LHCN-M2 (cell line): ENCODE measurements at places on chromosomes 7 and 10.

GRCh38 chr10:116741391-116742351 is 695 bp downstream of the HSPA12A start:
- no peak for DNase-seq

- DNase-seq, result no peak
Measured at GRCh38 chr10:131695496-131696165, 205.2 kb upstream of the PPP2R2D start.

DNA sequence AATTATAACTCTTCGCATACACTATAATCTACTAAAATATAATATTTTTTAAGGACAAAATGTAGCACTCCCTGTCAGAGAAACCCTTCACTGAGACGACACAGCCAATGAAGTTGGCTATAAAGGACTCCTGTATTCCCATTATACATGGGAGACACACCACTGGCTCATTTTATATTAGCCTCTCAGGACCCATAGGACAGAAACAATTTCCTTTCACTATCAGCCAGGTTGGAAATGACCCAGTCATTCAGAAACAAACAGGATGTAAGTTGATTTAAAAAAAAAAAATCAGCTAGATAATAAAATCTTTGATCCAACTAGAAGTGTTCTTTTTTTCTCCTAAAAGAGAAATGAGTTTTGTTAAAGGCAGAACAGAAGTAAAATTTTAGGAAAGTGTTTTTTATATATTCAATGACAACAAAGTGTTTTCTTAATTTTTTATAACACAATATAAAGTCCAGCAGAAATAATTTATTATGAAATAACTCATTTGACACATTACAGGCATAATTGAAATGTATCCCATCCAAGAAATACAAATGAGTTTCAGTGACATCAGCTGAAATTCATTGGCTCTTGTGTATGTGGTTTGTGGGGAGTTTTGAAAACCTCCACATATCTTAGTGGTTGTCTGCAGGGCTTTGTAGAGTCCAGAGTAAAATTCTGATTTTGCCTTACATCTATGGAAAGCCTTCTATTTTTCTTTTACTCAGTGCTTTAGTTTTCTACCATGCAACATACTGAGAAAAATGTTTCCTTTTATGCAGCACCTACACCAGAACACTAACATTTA is 64.1 kb downstream of the CTTNBP2 start:
- DNase-seq, result peak; percentile 49

GRCh38 chr10:49599546-49599945 is 10.6 kb upstream of the SLC18A3 start:
- DNase-seq, result no peak

DNA sequence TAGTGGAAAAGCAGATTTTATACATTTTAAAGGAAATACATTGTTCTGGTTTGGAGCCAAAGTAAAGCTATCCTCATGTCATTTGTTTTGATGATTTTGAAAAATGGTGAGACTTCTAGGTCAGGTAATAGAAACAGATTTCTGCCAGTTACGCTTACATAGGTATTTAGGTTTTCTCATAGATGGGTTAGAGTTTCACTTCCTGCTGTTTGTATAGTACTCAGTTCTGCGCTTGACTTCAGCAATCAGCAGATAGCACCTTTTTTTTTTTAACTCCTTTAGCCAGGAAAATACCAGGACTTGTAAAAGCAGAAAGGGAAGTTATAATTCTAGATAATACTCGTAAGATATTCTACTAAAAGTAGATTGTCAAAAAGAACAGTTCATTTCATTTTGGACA is 209.8 kb upstream of the POM121L12 start:
- DNase-seq, result no peak

DNA sequence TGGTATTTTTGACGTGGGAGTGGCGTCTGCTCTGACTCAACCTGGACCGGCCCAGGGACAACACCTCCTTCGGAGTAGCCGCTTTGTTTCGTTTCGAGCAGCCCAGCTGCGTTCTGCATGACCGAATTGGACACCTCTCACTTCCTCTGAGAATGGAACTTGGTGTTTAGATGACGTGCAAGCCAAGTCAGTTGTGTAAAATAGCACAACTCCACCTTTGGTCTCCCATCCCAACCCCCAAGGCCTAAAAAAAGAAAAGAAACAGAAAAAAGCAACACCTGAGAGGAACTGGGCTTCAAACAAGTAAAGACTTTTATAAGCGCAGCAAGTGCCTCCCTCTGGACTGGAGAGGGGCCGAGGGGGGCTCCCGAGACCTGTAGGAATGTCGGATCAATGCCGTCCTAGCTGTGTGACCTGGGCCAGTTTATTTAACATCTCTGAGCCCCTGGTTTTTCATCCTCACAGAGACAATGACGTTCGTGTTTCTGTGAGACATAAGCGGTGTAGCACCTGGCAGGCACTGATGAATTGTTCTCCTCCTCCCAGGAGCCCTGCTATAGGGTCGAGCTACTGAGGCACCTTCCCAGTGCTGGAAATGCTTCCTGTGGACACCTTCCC is 52.0 kb upstream of the SMNDC1 start:
- DNase-seq, result no peak

- no peak for DNase-seq
Measured at GRCh38 chr10:131998845-131999681, 17.3 kb upstream of the BNIP3 start.

GRCh38 chr10:132512693-132513345 is 24.8 kb upstream of the INPP5A start:
- DNase-seq, result no peak
